ENCODE measurements at places on chromosomes 5 and 9.

DNA sequence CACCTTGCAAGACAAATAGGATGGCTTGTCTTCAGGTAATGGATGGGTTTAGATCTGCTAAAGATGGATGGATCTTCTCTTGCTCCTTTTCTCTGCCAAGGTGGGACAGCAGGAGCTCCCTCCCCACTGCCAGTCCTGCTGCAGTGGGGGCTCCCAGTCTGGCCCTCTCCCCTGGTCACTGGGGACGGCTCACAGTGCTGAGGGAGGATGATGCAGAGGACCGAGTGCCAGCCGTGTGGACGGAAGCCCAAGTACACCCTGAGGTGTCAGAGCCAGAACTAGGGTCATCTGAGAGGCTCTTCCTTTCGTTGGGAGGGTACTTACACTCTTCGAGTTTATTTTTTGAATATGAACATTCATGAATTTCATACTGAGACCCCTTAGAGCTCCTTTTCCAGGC is 5.7 kb downstream of the CCDC69 start:
- DNase-seq, result no peak

DNA sequence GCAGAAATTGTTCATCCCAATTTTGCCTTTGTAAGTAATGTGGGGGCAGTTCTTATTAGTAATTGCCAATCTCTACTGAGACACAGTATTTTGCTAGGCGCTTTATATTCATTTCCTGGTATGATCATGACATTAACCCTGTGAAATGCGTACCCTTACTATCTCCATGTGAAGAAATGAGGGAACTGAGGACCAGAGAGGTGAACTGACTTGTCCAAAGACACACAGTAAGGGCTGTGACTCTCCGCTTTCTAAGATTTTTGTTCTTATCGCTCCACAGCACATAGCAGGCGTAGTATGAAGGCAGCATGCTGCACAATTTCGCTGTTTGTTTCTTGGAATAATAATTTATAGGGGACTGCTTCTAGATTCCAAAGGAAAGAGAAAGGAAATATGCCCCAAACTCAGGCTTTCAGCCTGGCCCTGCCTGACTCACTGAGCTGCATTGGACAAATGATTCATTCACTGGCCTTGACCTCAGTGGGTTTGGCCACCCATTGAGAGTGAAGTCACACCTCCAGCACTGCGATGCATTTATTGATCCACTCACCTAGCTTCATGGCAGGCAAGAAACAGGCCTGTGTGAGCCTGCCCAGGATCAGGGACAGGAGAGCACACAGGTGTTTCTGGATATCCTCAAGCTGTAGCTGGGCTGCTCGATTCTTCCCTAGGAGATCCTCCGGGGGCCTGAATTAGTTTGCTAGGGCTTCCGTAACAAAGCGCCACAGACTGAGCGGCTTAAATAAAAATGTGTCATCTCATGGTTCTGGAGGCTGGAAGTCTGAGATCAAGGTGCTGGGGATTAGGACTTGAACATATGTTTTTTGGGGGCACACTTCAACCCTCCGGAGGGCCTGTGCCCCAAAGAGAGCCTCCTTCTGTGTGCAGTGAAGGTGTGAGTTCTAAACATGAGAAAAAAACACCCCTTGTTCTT is 7.2 kb upstream of the DUSP1 start:
- peak; percentile 28 for DNase-seq

- no peak for DNase-seq
These were observed 89.5 kb downstream of the CDH9 start for GRCh38 chr5:26948921-26949320.

- no peak for DNase-seq
These were observed 2.5 kb upstream of the PGGT1B start for GRCh38 chr5:115265220-115265619.

DNA sequence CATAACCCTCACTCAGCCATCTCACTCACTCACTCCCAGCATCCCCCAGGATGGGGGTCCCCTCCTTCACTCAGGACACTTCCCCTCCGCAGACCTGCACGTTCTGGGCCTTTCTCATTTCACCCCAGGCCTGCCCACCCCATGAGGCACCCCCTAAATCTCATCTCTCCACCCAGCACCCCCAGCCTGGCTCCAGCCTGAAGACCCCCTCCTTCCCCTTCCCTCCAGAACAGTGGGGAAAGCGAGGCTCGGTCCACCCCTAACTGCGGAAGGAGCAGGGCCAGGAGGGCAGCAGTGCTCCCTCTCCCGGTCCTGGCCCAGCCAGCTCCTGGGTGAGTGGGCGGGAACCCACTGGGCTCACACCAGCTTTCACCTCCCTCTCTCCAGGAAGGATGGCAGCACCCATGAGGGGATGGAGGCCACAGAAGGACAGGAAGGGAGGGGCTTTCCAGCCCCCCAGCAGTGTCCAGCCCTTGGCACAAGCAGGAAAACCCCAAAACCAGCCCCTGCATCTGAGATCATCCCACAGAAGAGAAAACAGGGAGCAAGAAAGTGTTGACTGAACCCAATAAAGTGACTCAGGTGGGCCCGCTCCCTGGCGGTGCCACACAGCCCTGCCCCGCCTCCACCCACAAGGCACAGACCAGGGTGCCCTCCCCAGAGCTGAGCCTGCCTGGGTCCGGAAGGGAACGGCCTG is 55.0 kb downstream of the LRSAM1 start:
- DNase-seq, result no peak

DNA sequence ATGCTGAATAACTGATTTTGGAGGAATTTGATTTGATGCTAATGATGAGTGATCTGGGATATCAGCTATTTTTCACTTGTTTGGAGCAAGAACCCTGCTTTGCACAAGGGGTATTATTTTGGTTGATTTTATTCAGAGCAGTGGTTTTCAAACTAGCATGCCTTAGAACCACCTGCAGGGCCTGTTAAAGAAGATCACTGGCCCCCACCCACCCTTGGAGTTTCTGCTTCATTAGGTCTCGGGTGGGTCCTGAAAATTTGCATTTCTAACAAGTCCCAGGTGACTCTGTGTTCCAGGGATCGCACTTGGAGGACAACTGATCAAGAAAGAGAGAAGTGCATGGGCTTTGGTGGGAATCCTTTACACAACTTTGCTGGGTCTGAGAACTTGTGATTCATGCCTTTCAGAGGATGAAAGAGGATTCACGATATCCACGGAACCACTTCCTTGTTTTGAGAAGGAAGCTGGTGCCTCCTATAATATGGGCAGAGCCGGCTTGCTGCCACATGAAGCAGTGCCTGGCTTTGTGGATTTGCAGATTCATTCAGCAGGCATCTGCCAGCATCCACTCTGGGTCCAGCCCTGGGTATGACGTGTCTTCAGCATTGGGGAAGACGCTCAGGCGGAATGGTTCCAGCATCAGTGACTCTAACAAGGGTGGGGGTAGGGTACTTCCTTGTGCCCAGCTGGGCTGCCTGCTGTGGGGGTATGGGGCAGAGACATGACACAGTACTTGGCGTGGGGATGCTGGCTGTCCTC is 106.6 kb upstream of the PITX1 start:
- DNase-seq, result peak; percentile 4

- DNase-seq, result peak; percentile 16
These were observed 27.3 kb upstream of the ZSWIM6 start for GRCh38 chr5:61304590-61305381.

DNA sequence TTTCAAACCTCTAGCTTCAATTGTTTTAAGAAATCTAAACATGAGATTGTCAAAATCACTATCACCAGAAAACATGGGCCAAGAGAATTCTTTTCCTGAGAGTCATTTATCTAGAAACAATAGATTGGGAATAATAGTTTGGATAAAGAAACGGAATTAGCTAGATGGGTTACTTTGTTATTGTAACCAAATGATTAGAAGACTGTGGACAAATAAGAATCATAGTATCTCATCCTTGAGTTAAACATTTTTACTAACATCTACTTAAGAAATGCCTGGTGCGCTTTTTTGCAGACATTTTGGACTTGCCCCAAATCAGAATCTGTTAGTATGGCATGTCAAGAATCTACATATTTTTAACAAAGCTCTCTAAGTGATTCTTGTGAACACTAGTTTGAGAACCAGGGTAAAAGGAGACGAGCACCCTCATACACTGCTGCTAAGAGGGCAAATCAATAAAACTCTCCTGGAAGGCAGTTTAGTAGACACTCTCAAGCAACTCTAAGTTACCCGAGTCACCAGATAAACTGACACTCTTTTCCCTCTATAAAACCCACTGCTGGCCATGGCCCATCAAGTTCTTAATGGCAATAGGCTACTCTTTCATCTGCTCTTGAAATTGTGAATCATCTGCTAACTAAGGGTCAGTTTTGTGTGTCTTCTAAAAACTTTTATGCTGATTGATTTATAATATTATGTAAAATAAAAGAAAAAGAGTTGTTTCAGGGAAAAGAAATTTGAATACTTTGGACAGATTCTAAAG is 39.1 kb downstream of the TPD52L3 start:
- no peak for DNase-seq

DNA sequence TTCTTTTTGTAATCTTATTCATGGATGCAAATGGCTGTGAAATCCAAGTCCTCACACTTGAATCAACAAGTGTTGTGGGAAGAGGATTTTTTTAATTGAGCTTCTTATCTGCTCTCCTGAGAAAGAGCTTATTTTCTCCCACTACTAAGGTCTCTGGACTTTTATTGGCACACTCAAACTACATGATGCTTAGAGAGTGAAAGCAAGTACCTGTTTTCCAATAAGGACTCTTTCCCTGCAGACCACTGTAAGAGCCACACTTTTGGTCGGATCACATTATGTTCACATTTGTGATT is 546.4 kb upstream of the ARRDC3 start:
- DNase-seq, result no peak

GRCh38 chr9:90916147-90916734 is 114.6 kb downstream of the SYK start:
- DNase-seq, result no peak

- DNase-seq, result no peak
These were observed 1310.0 kb upstream of the C9orf72 start for GRCh38 chr9:28883234-28883633.

GRCh38 chr5:138601444-138601843 is 26.2 kb upstream of the HSPA9 start:
- DNase-seq, result no peak

- DNase-seq, result no peak
These were observed 86.3 kb upstream of the GCNT4 start for GRCh38 chr5:75138689-75139088.

- no peak for DNase-seq
These were observed 1535.3 kb downstream of the EFNA5 start for GRCh38 chr5:106135473-106135872.

DNA sequence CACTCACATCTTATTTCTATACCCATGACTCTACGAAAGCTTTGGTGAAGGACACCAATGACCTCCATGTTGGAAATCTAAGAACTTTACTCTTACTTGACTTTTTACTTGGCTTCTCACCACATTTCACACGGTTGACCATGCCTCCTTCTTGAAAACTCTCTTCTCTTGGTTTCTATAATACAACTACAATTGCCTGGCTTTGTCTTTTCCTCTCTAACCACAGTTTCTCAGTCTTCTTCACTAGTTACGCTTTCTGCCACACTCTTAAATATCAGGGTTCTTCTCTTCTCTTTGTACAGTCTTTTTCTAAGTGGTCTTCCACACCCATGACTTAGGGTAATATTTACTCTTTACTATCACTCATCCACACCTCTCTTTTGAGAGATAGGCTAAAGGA is 2079.8 kb upstream of the WWC1 start:
- no peak for DNase-seq

DNA sequence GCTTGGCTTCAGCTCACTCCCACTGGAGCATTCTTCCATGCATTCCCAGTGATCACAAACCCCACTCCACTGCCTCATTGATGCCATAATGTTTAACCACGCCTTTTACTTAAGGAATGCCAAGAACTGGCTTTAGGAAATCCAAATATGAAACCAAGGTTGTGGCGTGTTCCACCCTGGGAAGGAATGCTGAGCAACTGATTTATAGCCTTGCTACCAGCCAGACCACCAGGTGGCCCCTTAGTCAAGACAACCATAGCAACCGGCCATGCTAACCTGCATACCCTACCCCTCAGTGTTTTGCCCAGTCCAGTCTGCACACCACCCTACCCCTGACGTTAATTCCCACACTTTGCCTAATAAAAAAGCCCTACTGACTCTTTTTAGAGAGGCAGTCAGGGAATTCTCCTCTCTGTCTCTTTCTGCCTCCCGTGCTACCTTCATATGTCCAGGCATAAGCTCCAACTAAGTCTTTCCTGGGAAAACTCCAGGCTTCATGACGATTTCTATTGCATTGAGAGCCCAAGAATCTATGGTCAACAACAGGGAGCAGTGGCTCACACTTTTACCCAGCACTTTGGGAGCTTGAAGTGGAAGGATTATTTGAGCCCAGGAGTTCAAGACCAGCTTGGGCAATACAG is 27.0 kb upstream of the PRRC2B start:
- peak; percentile 19 for DNase-seq

DNA sequence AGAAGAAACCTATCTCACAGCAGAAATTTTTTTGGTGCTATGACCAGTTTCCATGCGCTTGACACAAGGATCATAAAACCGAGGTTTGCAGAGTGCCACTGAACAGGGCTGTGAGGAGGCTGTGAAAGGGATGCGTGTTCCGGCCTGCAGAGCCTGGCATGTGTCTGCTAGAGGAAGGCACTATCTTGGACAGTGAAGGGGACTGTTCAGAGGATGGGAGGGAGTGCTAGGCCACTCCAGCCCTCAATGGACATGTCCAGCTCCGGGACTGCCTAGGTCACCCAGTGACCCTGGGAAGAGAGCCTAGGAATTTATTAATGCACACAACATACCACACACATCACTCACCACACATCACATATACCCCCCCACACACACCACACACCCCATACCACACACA is 275.9 kb downstream of the GADD45G start:
- no peak for DNase-seq

DNA sequence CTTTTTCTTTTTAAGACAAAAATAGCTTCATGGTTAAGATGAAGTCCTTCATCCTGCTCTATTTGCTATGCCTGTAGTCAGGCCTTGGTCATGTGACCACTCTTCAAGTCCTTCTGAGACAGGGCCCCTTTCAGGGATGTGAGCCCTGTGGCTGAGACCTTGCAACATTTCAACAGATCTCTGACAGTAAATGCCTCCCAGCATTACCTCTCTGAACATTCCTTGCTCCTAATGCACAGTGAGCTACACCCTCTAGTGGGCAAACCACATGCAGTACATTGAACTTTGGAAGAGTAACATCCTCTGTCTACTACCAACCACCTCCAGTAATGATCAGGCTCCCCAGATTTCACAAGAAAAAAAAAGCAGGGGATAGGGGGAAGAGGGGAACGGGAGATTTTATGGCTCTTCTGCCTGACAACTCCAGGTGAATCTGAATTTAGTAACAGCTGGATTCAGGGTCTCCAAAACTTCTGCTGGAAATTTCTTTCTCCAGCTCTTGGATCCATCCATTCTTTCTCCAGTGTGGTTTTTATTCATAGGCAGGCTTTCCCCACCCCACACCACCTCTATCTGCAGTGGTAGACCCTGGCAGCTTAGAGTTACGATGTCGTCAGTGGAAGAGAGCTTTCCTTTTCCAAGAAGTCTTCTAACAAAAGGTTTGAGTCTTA is 8.9 kb upstream of the FBXO38 start:
- peak; percentile 27 for DNase-seq

GRCh38 chr9:19208653-19209052 is 21.8 kb upstream of the DENND4C start:
- DNase-seq, result no peak

GRCh38 chr5:68440651-68441050 is 225.1 kb downstream of the PIK3R1 start:
- no peak for DNase-seq

- DNase-seq, result no peak
These were observed 37.3 kb downstream of the FSD1L start for GRCh38 chr9:105485131-105485530.
